ENCODE measurements at places on chromosomes 13 and 19.

- DNase-seq: no peak
Measured at GRCh38 chr19:5880604-5881078, 10.3 kb upstream of the FUT5 start.

DNA sequence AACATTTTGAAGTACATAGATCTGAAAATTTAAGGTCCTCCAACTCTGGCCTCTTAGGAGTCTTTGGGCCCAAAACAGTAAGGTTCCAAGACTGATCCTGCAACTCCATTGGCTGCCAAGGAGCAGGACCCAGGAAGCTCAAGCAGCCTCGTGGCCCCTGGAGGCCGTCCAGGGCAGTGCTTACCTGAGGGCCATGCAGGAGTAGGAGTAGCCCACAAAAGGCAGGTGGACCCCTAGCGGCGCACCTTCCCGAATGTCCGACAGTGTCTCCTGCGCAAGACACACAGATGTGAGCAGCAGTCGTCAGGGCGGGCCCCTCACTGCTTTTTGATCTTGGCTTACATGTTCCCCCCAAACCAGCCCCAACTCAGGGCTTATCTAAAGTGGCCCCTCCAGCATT, 5.7 kb upstream of the SIX5 start:
- no peak for DNase-seq

- no peak for DNase-seq
Measured at GRCh38 chr13:90185734-90186133, 1161.8 kb upstream of the MIR17HG start.

DNA sequence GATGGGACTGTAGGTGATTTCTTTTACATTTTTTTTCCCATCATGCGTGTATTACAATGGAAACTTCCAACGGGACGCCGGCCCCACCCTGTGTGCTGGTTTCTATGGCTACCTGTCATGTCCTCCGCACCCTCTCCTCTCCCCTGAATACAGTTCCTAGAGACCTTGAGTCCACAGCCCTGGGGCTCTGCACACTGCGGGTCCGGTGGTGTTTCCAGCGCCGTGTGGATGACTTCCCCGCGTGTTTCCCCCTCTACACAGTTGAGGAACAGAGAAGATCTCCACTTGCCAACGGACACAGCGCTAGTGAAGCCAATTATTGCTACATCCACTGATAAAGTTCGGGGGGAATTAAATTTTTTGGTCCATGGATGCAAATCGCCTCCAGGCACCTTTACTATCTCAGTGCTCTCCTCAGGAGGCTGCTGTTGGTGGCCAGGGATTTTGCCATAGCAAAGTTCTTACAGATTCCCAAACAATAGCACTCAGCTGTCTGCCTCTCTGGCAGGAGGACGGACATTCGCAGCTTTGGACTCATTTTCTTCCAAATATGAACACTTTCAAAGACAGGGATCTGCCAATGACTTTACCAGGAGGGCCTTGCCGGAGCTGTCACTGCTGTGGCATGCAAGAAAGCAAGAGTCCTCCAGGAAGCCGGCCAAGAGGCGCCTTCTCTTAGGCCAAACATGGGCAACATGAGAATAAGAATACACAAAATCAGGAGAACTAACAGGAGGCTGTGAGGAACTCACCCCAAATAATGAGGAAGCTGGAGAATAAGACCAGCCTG, 39.3 kb upstream of the GAS6 start:
- no peak for DNase-seq

- no peak for DNase-seq
Measured at GRCh38 chr19:5228932-5229777, 111.5 kb downstream of the PTPRS start.

DNA sequence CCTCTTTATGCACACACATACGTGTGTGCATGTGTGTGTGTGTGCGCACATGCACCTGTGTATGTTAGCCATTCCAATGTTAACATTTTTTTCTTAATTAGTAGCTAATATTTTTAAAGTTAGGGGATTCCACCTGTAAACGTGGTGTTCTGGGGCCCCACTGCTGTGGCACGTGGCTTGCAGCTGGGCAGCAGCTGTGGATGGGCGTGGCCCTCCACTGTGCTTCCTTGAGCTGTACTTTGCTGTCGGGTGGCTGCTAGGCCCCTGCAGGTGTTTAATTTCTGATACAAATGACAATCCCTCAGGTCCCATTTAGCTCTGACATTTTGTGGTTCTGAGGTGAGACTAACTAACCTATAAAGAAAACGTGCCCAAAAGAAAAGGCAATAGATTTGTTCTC, 58.9 kb upstream of the GJB6 start:
- no peak for DNase-seq

GRCh38 chr19:50739914-50740426, 16.8 kb downstream of the CLEC11A start:
- DNase-seq: no peak

GRCh38 chr13:27481766-27482165, 31.4 kb upstream of the MTIF3 start:
- DNase-seq: peak; percentile 26

DNA sequence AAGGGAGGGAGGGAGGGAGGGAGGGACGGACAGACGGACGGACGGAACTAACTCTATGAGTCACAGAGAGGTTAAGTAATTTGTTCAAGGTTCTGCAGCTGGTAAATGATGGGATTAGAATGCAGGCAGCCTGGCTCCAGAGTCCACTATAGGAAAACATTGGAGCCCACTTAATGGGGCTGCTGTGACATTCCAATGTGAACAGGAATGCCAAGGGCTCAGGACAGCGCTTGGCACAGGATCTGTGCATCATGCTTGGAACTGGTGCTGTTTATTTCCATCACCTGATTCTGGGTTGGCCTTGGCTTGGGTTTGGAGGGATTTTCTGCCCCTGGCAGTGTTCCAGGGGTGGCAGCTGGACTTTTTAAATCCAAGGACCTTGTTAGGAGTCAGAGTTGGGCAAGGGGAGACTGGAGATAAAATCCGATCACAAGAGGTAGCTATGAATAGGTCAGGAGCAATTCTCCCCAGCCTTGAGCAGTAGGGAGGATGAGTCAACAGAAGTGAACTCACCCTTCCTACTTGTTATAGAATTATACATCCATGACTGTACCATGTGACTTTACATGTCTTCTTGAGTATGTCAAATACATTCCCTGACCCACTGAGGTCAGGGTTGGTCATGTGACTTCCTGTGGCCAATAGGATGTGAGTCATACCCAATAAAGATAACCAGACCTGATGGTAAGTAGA, 7.8 kb upstream of the HIF3A start:
- DNase-seq: no peak

- no peak for DNase-seq
Measured at GRCh38 chr13:36358175-36358718, 12.1 kb upstream of the SPART start.

- DNase-seq: no peak
Measured at GRCh38 chr13:42151781-42152180, 103.3 kb downstream of the DGKH start.

DNA sequence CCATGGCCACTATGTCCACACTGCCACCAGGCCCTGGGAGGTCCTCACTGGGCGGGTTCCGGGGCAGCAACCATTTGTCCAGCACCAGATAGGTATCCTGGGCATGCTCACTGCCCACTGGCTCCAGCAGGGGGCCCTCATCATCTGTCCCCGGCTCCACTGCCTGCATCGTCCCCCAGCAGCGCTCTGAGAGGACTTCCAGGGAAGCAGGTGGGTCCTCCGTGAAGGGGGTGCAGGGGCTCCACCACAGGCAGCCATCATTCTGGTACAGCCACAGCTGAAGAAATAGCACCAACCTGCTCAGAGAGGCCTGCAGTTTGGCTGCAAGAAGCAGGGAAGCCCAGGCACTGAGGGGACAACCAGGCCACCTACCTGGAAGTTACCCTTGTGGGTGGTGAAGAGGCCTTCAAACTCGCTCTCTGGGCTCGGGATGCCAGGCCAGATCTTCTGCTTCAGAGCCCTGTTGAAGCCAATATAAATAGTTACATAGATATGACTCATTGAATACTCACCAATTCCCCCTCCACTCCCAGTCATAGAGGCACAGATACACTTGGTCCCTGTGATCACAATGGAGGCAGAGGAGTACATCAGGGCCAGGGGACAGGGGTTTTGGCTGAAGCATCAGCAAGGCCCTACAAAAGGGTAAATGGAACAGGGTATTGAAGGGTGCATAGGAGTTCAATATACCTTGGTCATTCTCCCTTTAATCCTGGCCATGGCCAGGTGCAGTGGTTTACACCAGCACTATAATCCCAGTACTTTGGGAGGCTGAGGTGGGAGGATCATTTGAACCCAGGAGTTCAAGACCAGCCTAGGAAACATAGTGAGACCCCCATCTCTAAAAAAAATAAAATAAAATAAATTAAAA, 4.1 kb downstream of the SWSAP1 start:
- peak; percentile 19 for DNase-seq

- DNase-seq: no peak
Measured at GRCh38 chr19:8120636-8121480, 28.5 kb downstream of the FBN3 start.

- DNase-seq: no peak
Measured at GRCh38 chr13:35780613-35781012, 304.1 kb upstream of the MAB21L1 start.

GRCh38 chr19:11091703-11092153, 2.5 kb downstream of the LDLR start:
- peak; percentile 66 for DNase-seq

GRCh38 chr13:110618780-110619179, 3.4 kb downstream of the NAXD start:
- DNase-seq: no peak

GRCh38 chr13:98896083-98896867, 81.6 kb downstream of the DOCK9 start:
- DNase-seq: no peak

DNA sequence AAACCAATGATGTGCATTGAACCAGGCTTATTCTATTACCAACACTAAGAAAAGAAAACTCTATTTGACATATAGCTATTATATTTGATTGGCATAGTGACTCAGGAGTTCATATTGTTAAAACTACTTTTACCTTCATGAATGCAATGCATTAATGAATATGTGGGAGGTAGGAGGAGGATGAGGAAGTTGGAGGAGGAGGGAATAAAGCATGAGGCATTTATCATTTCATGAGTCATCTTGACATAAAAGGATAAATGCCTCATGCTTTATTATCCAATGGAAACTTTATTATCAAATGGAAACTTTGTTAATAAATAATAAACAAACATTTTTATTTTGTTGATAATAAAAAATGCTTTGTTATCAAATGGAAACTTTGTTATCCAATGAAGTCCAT, 116.5 kb downstream of the SPRY2 start:
- no peak for DNase-seq

- no peak for DNase-seq
Measured at GRCh38 chr13:97904059-97904458, 49.4 kb upstream of the IPO5 start.

GRCh38 chr19:2548966-2549365, 73.0 kb downstream of the GADD45B start:
- DNase-seq: no peak

DNA sequence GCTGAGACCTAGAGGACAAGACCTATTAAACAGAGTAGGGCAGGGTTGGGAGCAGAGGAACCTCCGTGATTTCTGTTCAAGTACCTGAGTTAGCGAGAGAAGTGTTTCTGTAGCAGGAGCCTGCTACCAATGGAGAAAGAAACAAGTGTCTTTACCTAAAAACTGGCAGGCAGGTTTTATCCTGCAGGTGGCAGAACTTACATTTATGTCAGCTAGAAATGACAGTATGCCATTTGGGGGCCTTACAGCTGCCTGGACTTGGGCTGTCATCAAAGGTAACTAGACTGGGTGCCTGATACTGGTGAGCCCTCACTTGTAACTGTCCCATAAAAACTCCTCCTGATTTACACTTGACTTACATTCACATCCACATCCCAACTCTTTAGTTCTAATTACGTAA, 185.3 kb upstream of the MIR17HG start:
- DNase-seq: no peak

DNA sequence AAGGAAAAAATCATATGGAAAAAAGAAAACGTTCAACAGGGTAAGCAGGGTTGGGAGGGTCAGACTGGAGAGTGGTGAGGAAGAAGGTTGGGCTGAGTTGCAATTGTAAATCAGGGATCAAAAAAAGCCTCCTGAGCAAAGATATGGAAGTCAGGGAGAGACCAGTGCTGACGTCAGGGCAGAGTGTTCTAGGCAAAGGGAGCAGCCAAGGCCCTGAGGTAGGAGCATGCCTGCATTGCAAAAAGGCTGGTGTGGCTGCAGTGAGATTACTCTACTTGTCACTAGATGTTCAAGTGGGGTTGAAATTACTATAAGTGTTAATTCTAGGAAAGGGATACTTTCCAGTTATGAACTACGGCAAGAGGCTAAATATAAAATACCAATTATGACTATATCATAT, 562.0 kb downstream of the MYO16 start:
- no peak for DNase-seq

GRCh38 chr13:104750377-104750776, 1684.2 kb upstream of the SLC10A2 start:
- no peak for DNase-seq

GRCh38 chr13:45715351-45715750, 13.2 kb downstream of the CBY2 start:
- DNase-seq: no peak

- peak; percentile 8 for DNase-seq
Measured at GRCh38 chr13:49652355-49653305, 24.3 kb downstream of the ARL11 start.

DNA sequence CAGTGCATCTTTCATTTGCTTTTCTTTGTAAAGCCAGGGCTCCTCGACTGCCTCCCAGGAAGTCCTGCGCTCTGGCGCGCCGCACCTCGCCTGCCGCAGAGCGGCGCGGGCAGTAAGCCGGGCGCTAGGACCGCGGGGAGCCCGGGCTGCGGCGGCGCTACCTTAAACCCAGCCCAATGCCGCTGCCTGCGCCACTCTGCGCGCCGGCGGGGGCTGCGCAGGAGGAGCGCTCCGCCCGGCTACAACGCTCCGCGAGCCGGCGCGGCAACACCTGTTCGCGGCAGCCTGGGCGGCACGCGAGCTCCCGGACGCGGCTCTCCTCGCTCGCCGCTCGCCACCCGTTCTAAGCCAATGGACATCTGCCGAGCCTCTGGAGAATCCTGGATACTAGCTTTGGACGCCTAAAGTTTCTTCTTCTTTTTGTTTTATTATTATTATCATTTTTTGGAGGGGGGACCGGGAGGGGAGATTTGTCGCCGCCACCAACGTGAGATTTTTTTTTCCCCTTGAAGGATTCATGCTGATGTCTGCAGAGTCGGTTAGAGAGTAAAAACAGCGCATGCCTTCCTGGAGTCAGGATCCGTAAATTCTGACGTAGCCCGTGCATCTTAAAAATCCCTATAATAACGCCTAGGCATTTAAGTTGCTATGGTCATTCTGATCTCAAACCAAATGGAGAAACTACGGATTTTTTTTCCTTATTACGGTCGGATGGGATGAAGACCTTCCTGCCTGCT, at the start of gene FGF9:
TSS of gene FGF9 (plus strand) at position 191 of the 737 bp plus-strand sequence. CDS start 840 bp downstream, outside the sequence.
- DNase-seq: peak; percentile 84
